Mesothelial cell of epicardium (in vitro differentiated cells): ENCODE measurements at places on chromosomes 7 and 10.

DNA sequence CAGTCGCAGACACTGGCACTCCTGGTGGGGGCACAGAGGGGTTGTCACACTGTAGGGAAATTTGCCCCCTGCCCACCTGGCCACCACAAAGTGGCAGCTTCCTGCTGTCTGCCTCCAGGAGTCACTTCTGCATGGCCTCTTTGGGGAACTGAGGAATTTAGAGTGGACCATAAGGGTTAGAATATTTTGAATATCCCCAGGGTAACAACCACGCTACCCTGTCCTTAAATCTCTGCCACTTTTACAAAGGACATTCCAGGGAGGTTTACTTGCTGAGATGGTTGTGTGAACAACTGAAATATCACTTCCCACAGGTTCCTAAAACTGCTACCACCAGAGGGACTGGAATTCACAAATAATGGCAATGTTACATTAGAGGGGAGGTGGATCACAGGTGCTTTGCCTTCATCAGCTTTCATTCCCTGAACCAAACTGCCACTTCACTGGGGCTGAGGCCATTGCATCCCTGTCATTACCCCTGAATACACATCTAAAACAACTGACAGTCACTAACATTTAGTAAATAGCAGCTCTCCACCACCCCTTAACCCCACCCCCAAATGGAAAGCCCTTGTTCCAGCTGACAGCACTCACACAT is 88.1 kb upstream of the IFRD1 start:
- no peak overlapping the region for H3K4me3 ChIP-seq
- H3K36me3 ChIP-seq: no peaks in the 10 kb centered on the region
- peak overlapping the region; percentile 54 for H3K27ac ChIP-seq
- DNase-seq: no peak
- no peaks in the 10 kb centered on the region for H3K27me3 ChIP-seq
- peaks cover 18% of the 10 kb centered on the region for H3K4me1 ChIP-seq

- no peaks in the 10 kb centered on the region for H3K36me3 ChIP-seq
- H3K4me3 ChIP-seq: no peak overlapping the region
- peaks cover 2% of the 10 kb centered on the region for H3K27me3 ChIP-seq
- peaks cover 5% of the 10 kb centered on the region for H3K4me1 ChIP-seq
- H3K27ac ChIP-seq: no peak overlapping the region
These were observed 6.6 kb upstream of the STX1A start for GRCh38 chr7:73726083-73726466.

DNA sequence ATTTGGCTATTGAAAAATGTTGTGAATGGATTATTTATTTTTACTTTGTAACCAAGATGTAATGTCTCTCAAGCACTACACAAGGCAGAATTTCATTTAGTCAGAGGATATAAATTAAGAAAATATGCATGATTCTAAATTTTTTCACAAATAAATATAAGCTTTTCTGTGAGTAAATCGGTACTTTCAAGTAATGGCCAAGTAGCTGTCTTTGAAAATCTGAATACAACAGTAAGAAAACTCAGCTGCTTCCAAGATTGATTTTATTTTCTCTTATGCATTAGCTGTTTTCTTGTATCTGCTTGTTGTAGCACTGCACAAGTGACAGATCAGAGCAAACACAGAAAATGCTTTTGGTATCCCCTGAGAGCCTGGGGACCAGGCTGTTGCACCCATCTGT is 998.5 kb upstream of the GHITM start:
- no peak for DNase-seq
- no peaks in the 10 kb centered on the region for H3K4me1 ChIP-seq
- no peak overlapping the region for H3K4me3 ChIP-seq
- H3K27ac ChIP-seq: no peak overlapping the region
- H3K36me3 ChIP-seq: no peaks in the 10 kb centered on the region

- no peak for DNase-seq
- H3K4me3 ChIP-seq: no peak overlapping the region
- no peak overlapping the region for H3K27ac ChIP-seq
- no peaks in the 10 kb centered on the region for H3K36me3 ChIP-seq
- H3K27me3 ChIP-seq: no peaks in the 10 kb centered on the region
These were observed 21.1 kb downstream of the MICALL2 start for GRCh38 chr7:1438208-1438607.

- no peak overlapping the region for H3K27ac ChIP-seq
- DNase-seq: no peak
- H3K36me3 ChIP-seq: no peaks in the 10 kb centered on the region
- peaks cover 5% of the 10 kb centered on the region for H3K4me1 ChIP-seq
- H3K4me3 ChIP-seq: no peak overlapping the region
- H3K27me3 ChIP-seq: no peaks in the 10 kb centered on the region
These were observed 72.9 kb downstream of the ZFAND4 start for GRCh38 chr10:45599646-45600045.

DNA sequence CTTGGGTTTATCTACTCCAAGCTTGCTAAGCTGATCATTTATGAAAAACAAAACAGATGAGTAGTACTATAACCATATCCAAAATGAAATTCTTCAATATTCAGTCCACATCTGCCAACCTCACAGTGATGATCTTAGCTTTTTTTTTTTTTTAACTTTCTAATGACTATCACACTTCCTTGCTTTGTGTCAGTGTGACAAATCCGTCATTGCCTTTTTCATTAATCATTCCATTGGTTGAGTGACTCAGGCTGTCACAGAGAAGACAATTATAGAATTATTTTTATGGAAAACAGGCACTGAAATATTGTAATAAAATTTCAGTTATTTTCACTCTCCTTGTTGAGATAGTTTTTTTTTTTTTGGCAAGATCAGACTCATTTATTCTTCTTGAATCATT is 70.7 kb downstream of the CPVL start:
- H3K27ac ChIP-seq: no peak overlapping the region
- peaks cover 28% of the 10 kb centered on the region for H3K4me1 ChIP-seq
- no peak overlapping the region for H3K4me3 ChIP-seq
- no peak for DNase-seq
- H3K36me3 ChIP-seq: no peaks in the 10 kb centered on the region

DNA sequence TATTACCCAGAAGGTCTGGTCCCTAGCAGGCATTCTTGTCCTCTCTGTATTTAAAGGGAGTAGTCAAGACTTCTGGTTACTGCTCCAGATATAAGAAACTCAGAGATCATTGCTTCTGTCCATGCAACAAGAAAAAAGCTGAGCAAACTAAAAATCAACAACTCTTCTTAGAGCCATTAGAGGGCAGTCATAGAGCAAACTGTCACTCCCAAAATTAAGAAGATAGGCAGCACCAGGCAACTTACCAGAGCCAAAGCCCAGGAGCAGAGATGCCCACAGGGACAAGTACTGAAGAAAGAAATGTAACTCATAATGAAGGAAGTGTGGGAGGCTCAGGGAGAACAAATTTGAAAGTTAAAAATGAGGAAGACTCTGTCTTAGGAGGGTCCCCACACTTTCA is 472.9 kb upstream of the COBL start:
- no peaks in the 10 kb centered on the region for H3K36me3 ChIP-seq
- DNase-seq: no peak
- H3K27ac ChIP-seq: no peak overlapping the region
- no peaks in the 10 kb centered on the region for H3K27me3 ChIP-seq
- H3K4me3 ChIP-seq: no peak overlapping the region
- no peaks in the 10 kb centered on the region for H3K4me1 ChIP-seq

- no peak overlapping the region for H3K27ac ChIP-seq
- no peak overlapping the region for H3K4me3 ChIP-seq
- DNase-seq: no peak
- peaks cover 8% of the 10 kb centered on the region for H3K4me1 ChIP-seq
- H3K27me3 ChIP-seq: peaks cover 25% of the 10 kb centered on the region
These were observed 337.8 kb downstream of the ADARB2 start for GRCh38 chr10:1399431-1400100.

GRCh38 chr7:36639826-36640225 is 84.5 kb downstream of the AOAH start:
- no peak overlapping the region for H3K27ac ChIP-seq
- no peak overlapping the region for H3K4me3 ChIP-seq
- peaks cover 29% of the 10 kb centered on the region for H3K4me1 ChIP-seq

GRCh38 chr10:63832686-63833085 is 311.5 kb downstream of the REEP3 start:
- peaks cover 9% of the 10 kb centered on the region for H3K4me1 ChIP-seq
- H3K27me3 ChIP-seq: peaks cover 9% of the 10 kb centered on the region
- H3K36me3 ChIP-seq: no peaks in the 10 kb centered on the region
- no peak for DNase-seq

- H3K4me3 ChIP-seq: no peak overlapping the region
- peaks cover 1% of the 10 kb centered on the region for H3K4me1 ChIP-seq
- H3K27ac ChIP-seq: no peak overlapping the region
- no peak for DNase-seq
- H3K36me3 ChIP-seq: no peaks in the 10 kb centered on the region
- H3K27me3 ChIP-seq: peaks cover 19% of the 10 kb centered on the region
These were observed 41.5 kb downstream of the ASB4 start for GRCh38 chr7:95527033-95527775.

DNA sequence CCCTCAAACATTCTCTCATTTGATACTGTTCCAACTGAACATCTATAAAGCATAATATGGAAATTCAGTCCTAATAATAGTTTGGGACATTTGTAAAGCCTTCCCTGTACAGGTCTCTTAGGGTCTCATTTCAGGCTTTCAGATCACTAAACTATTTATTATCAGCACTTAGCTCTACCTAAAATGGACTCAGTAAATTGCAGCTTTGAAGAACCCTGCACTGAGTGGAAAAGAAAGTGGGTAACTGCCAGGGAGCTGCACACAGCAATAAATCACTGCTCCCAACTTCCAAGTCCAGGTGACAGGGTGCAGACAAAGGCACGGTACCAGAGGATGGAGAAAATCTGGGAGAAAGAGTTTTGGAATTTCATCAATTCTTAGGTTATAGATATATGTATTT is 164.9 kb upstream of the AOAH start:
- H3K4me3 ChIP-seq: no peak overlapping the region
- no peak for DNase-seq
- H3K27ac ChIP-seq: no peak overlapping the region
- H3K36me3 ChIP-seq: no peaks in the 10 kb centered on the region
- peaks cover 9% of the 10 kb centered on the region for H3K4me1 ChIP-seq

DNA sequence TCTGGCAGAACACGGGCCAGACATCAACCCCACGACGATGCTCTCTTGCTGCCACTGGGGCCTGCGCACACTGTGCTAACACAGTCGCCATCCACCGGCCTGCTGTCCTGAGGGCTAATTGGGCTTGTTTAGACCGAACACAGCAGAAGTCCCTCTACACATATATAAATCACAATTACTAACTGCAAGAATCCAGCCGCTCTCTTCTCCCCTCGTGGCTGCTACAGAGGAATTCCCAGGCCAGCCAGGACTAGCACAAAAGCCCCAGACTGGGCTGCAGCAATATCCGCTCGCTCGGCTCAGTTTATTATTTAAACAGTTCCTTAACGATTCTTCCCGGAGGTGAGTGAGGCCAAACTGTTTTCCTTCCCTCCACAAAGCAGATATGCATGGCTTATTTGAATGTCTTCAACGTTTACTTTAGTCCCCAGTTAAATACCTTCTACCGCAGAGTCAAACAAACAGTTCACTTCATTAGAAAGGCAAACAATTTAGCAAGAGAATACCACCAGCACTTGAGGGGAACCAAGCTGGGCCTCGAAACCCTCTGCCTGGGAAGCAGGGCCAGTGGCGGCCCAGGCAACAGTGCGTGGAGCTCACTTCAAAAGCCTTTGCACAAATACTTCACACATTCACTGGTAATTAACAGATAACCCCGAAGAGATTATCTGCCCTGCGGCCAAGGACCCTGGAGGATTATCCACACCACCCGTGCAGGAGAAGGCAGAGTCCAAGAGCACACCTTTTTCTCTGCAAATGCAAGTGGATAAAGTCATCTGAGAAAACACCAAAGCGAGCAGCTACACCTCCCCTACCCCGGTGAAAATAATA is 145.3 kb downstream of the GLI3 start:
- peaks cover 56% of the 10 kb centered on the region for H3K4me1 ChIP-seq
- no peaks in the 10 kb centered on the region for H3K27me3 ChIP-seq
- H3K4me3 ChIP-seq: peak overlapping the region; percentile 13
- peaks cover 4% of the 10 kb centered on the region for H3K36me3 ChIP-seq

DNA sequence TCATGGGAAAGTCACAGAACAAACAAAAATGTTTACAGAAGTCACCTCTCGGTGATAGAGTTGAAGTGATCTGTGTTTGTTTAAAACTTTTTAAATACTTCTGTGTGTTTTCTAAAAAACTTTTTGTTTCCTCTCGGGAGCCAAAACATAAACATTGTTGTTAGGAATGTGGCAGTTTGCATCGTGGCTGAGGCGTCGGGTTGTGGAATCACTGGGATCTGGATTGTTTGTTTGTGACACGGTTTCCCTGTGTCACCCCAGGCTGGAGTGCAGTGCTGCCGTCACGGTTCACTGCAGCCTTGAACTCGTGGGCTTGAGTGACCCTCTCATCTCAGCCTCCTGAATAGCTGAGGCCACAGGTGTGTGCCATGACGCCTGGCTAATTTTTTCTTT is 29.0 kb upstream of the SUN1 start:
- no peak overlapping the region for H3K27ac ChIP-seq
- H3K4me3 ChIP-seq: no peak overlapping the region
- peaks cover 2% of the 10 kb centered on the region for H3K4me1 ChIP-seq
- no peaks in the 10 kb centered on the region for H3K27me3 ChIP-seq
- peaks cover 7% of the 10 kb centered on the region for H3K36me3 ChIP-seq
- no peak for DNase-seq

DNA sequence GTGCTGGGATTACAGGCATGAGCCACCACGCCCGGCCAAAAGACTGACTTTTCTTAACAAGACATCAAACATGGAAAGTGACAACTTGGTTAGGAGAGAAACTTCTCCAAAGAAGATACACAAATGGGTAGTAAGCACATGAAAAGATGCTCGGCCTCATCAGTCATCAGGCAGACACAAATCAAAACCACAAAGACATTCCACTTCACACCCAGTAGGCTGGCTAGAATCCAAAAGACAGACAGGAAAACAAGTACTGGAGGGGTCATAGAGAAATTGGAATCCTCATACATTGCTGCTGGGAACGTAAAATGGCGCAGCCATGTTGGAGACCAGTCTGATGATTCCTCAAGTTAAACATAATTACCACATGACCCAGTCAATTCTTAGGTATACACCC is 16.4 kb downstream of the SEPHS1 start:
- H3K4me1 ChIP-seq: no peaks in the 10 kb centered on the region
- peaks cover 56% of the 10 kb centered on the region for H3K36me3 ChIP-seq
- DNase-seq: no peak
- H3K4me3 ChIP-seq: no peak overlapping the region
- H3K27me3 ChIP-seq: no peaks in the 10 kb centered on the region
